Stimulated activated CD8-positive, alpha-beta memory T cell treated with anti-CD3 and anti-CD28 coated beads, Interleukin-2, amount 100 ng/mL, for 1 hour (primary cell): ENCODE measurements at places on chromosomes 3 and 15.

- DNase-seq = no peak
Observed at GRCh38 chr3:167740961-167741587, 5.6 kb downstream of the SERPINI1 start.

DNA sequence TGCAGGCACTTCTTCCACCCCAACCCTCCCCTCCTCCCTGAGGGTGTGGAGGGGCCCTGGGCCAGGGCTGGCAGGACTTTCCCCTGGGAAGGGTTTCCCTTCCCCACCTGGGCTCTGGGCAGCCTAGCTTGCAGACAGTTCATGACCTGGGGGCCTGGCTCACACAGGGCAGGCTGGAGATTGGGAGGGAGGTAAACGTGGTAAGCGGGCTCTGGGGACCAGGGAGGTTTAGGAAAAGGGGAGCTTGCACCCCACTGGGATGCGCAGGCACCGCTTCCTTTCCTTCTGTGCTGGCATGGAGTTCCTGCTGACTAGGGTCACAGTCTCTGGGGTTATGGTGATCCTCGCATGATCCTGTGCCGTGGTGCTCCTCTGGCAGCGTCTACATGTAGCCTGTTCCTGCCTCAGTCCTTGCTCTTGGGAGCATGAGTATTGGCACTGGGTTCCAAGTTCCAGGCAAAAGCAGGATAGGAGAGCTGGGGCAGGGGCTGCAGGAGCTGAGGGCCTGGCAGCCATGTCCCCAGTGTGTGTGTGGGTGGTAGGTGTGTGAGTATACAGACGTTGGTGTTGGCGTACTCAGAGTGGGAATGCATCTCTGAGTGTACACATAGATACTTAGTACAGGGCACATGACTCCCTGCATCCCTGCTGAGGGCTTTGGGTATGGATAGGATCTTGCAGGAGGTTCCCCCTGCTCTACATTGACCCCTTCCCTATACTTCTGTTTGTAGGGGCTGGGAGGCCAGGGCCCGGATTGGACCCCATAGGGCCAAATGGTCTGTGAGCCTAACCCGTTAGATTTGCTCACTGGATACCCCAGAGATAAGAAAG is 6.9 kb downstream of the GLYCTK start:
- DNase-seq = no peak

DNA sequence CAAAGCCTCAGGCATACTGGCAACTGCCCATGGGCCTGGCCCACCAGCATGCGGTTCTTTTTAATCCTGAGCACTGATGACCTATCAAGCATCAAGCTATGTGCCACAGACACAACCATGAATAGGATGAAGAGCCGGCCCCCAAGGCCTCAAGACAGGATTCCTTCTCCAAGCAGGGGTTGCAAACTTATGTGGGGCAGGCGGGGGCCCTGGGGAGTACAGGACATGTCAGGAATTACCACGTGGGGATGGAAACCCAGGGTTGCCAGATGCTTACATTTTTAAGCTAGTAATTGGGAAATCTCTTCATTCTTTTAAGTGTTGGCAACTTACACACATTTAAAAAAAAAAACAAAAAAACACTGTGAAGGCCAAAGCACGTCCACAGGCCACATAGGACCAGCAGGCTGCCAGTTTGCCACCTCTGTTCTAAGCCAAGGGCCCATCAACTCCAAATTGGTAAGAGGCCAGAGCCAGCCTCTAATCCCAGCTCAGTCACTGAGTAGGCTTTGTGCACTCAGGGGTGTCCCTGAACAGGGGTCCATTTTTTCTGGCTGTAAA is 32.8 kb downstream of the BDH1 start:
- no peak for DNase-seq

GRCh38 chr3:140727886-140728285 is 50.0 kb downstream of the TRIM42 start:
- DNase-seq = no peak

- no peak for DNase-seq
Observed at GRCh38 chr3:18580268-18580667, 155.1 kb upstream of the SATB1 start.

DNA sequence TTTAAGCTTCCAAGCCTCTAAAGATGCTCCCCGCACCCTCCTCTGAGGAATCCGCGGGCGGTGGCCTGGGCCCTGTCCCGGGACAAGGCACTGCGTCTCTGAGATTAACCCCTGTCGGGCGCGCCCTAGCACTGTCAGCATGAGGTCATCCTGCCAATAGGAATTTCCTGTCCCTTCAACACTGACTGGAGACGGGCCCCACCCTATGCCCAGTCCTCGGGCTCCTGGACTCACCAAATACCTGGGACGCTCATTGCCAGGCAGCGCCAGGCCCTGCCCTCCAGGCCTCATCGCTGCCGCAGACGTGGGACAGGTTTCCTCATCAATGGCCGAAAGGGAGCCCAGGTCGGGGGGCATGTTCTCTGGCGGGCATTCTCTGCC is 67.6 kb upstream of the SH3GL3 start:
- DNase-seq = no peak

DNA sequence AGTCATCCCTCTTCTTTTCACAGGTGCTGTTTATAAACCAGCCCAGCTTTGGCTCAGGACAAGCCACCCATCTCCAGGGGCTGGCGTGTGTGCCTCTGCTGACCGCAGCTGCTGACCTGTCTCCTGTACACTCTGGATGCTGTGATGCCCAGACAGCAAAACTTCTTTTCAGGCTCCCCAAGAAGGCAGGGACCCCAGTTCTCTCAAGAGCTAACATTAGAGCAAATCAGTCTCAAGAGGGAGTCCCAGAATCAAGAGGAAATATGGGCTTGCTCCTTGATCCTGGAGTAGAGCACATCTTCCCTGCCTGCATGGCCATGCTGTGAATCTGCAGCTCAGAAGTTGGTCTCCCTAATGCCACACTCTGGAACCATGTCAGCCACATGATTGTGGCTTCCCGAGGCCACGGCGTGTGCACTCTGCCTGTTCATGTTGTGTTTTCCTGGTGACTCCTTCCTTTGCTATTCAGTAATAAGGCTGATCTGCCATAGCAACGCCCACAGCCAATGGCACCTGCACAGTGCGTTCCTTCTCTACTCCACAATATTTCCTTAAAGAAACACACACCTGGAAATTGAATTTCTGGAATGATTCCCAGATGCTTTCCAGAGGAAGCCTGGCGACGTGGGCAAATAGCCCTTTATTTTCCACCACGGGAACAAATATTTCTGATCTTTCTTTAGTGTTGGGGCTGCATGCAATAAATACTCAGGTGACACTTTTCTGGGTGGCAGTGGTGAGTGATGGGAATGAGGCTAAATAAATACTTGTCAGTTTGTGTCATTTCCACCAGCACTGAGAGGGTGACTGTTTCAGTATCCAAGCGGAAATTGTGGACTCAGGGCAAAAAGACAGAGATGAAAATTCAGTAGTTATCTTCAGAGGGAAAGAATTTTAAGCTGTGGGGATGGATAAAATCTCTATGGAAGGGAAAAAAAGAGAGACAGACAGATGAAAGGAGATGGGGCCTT is 21.9 kb upstream of the THSD4 start:
- DNase-seq = no peak

GRCh38 chr3:161322781-161323568 is 48.3 kb downstream of the SPTSSB start:
- no peak for DNase-seq

- no peak for DNase-seq
Observed at GRCh38 chr3:20123131-20123652, 62.8 kb downstream of the SGO1 start.

DNA sequence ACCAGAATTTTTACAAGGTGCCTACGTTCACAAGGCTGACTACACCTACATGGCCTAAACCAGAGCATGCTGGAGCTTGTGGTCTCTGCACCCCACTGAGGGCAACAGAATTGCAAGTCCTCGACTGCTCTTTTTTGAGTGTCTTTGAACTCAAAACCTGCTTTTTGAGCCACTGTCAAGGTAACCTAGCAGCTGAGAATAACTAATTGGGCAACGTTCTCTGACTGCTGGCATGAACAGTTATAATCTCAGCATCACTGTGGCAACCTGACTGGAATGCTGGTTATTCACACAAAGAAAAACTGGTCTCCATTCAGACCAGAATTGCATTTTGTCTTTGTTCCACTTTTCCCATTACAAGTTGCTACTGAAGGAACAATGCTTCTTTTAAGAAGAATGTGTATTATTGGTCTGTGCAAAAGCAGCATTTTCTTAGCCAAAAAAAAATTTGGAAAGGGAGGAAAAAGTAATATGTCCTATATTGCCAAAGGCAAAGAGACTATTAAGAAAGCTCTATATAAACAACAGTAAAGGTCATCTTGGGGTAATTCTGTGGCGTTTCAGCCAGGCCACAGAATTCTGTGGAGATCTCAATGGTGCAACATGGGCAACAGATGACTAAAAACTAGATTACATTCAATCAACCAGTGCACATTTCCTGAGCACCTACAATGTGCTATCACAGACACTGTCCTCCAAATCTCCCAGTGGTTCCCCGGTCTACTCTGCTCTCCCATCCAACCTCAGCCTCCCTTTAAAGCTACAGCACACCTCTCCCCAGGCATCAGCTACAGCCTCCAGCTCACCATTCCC is 76.8 kb downstream of the TNIK start:
- no peak for DNase-seq

DNA sequence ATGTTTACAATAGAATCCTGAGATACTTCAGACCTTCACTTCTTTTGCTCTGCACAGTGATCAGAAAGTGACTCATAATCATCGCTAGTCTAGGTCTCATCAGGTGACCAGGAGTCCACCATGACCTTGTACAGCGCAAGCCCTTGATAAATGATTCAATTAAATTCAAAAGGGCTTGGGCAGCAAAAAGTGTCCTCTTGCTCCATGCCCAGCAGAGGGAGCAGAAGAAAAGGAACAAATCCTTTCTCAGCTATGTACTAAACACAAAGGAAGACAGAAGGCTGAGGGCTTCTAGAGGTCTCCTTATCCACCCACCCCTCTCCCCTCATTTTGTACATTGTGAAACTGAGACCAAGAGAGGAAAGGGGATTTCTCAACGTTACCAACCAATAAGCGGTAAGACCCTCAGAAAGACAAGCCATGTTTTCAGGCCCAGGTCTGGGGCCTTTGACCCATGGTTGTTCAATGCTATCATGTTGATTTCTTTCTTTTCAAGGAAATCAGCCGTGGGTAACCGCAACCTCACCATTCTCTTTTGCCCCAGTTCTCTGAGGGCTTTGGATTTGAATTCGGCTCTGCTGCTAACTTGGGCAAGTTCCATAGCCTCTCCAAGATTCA is 74.8 kb downstream of the AQP9 start:
- DNase-seq = no peak

- no peak for DNase-seq
Observed at GRCh38 chr3:137765310-137766033, 1.4 kb downstream of the SOX14 start.

- DNase-seq = no peak
Observed at GRCh38 chr15:41603411-41603935, 44.5 kb downstream of the TYRO3 start.

- no peak for DNase-seq
Observed at GRCh38 chr15:75655931-75656330, 8.2 kb downstream of the SNX33 start.

- no peak for DNase-seq
Observed at GRCh38 chr3:136802481-136802996, 16.4 kb upstream of the SLC35G2 start.

DNA sequence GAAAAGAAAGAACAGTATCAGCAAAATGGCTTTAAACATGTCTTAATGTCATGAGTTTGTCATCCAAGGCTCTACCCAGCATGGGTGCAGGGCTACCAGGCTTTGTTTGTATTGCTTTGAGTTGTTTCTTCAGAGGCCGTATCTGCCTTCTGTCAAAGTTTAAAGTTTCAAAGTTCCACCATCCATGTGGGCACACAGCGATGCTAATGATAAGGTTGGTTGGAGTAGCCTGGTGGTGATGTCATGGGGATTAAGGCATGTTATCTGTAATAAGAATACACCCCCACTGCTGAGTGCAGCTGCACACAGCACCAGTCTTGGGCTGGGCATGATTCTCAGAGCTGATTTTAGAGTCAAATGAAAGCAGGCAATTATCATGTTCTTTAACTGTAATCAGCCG is 72.0 kb upstream of the LRTM1 start:
- DNase-seq = no peak

DNA sequence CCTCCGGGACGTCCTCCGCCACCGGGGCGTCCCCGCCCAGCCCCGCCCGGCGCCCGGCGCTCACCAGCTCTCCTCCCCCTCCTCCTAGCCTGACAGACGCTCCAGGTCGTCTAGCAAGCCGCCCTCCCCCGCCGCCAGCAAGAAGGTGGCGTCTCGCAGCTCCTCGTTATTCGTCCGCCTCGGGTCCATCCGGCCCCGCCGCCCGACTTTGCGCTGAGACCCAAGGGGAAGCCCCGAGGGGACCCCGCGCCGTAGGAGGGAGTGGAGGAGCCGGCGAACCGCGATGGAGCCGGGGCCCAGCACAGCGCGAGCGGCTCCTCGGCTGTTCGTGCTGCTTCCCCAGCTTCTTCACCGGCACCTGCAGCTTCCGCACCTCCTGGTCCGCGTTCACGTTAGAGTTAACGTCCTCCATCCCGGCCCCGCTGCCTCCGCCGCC is 26.3 kb upstream of the MTHFS start:
- DNase-seq = peak; percentile 27

- DNase-seq = no peak
Observed at GRCh38 chr15:89436560-89437311, 59.6 kb downstream of the RHCG start.

GRCh38 chr15:76152197-76152596 is 92.4 kb downstream of the TMEM266 start:
- DNase-seq = no peak

DNA sequence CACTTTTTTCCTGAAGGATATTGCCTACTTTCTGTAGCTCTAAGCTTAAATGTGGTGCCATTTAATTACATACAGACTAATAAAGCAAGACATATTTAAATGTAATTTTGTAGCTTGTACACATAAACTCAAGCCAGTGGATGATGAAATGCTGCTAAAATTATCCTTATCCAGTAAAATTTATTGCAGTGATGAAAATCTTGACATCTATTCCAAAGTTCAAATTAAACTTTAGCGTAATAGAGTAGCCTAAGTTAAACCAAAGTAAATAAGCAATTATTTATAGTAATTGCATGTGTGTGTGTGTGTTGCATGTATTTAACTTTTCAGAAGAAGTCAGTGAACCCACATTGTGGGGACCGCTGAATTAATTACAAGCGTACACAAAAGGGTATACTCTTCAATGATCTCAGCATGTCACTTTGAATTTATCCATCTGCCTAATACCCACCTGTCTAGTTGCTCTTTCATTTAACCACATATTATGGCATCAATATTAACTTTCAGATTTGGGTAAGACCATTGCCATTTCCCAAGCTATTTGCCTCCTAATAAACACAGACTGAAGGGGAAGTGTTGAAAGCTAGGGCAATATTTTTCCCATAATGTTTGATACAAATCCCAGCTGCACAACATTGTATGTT is 85.0 kb downstream of the MECOM start:
- no peak for DNase-seq

DNA sequence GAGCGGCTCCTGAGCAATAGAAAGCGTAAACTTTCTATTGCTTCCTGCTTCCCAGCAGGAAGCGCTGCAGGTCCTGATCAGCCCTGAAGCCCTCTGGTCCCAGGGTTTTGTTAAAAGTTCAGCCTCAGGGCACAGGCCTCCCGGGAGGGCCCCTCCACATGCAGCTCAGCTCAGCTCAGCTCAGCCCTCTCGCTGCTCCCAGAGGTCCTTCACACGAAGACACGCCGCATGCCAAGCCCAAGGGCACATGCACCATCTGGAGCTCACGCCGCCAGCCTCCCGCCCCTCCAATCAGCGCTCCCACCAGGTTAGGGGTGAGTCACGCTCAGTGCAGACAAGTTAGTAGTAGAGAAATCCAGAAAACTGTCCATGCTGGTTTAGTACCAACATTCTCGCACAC is 12.7 kb downstream of the TKT start:
- DNase-seq = no peak

GRCh38 chr3:120461416-120461815 is 10.6 kb upstream of the FSTL1 start:
- no peak for DNase-seq
